Fibroblast of lung (primary cell): ENCODE measurements at places on chromosomes 6 and 20. TPM values are rescaled to one million over a fixed set of nuclear protein-coding genes. Genes with fewer than 3 reads are reported as not detected.

The HDGFL1 gene
- total RNA-seq, result not detected in 2 replicates

The CD2AP gene
- 13.6 and 15.7 TPM in 2 replicates for total RNA-seq

The OXT gene
- not detected in 2 replicates for total RNA-seq

The ABHD16B gene
- not detected in 2 replicates for total RNA-seq

The GNL1 gene
- 50.1 and 67.0 TPM in 2 replicates for total RNA-seq

The SOX18 gene
- not detected in 2 replicates for total RNA-seq
